ENCODE measurements at places on chromosomes 1 and 21.

DNA sequence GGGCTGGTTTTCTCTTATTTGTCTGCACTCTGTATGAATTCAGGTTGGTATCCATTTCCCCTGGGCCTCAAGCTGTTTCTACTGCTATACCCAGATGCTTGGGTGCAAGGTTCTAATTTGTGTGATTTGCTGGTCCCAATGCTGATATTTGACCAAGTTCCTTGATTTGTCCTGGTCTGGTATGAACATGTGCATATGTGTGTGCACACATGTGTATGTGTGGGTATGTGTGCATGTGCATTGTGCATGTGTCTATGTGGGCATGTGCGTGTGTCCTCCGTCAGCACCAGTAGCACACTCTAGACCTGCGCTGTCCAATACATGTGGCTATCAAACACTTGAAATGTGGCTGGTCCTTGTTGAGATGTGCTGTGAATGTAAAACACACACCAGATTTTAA, 102.4 kb upstream of the TSPAN2 start:
- no peak for DNase-seq

GRCh38 chr1:72942008-72942407, 659.7 kb upstream of the NEGR1 start:
- DNase-seq: no peak

GRCh38 chr1:26102526-26102925, 9.1 kb upstream of the PDIK1L start:
- DNase-seq: no peak

- no peak for DNase-seq
Measured at GRCh38 chr1:91555821-91556531, 55.3 kb downstream of the CDC7 start.

GRCh38 chr1:106700211-106700610, 356.3 kb upstream of the PRMT6 start:
- no peak for DNase-seq

GRCh38 chr21:43757601-43758000, 18.5 kb downstream of the CSTB start:
- no peak for DNase-seq

DNA sequence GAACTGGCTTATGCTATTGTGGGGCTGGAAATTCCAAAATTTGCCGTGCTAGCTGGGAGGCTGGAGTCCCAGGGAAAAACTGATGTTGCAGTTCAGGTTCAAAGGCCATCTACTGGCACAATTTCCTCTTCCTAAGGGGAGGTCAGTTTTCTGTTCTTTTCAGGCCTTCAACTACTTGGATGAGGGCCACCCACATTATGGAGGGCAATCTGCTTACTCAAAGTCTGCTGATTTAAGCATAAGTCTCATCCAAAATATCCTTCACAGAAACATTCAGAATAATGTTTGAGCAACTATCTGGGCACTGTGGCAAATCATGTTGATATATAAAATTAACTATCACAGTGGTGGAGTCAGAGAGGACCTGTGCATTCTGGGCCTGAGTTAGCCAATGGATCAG, 21.2 kb upstream of the PTGFR start:
- no peak for DNase-seq

GRCh38 chr21:15560383-15561056, 169.3 kb upstream of the USP25 start:
- DNase-seq: no peak

DNA sequence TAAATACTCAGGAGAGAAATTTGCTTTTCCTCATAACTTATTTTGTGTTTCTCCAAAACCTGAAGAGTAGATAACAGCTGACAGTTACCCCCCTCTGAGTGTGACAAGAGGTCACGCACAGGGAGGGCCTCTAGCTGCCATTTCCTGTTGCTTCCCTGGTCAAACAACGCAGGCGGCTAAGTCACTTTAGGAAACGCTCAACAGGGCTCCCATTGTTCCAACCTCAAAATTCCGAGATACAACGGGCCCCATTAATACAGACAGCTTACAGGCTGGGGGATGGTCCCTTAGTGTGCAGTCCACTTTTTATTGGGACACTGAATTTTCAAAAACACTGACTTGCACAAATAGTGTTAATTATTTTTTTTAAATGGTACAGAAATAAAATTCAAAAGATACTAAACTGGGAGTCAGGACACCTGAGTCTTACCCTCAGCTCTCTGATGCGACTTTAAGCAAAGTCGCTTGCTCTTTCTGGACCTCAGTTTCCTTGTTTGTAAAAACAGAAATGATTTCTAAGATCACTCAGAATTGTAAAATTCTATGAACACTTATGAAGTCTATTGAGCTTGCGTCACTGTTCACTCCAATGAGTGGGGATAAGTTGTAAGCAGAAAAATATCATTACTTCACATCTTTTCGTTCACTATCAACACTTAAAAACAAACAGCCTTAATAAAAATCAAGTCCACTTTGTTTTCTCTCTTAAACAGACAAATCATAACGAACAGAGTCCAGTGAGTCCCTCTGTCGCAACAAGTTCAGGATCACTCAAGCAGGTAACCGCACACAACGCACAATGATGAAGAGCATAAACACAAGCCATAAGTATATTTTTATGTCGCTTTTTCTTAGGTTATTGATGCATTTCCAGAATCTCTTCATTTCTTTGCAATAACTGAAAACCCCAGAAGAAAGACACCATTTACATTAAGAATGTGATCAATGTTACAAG, 13.5 kb downstream of the LZIC start:
- DNase-seq: peak; percentile 91

DNA sequence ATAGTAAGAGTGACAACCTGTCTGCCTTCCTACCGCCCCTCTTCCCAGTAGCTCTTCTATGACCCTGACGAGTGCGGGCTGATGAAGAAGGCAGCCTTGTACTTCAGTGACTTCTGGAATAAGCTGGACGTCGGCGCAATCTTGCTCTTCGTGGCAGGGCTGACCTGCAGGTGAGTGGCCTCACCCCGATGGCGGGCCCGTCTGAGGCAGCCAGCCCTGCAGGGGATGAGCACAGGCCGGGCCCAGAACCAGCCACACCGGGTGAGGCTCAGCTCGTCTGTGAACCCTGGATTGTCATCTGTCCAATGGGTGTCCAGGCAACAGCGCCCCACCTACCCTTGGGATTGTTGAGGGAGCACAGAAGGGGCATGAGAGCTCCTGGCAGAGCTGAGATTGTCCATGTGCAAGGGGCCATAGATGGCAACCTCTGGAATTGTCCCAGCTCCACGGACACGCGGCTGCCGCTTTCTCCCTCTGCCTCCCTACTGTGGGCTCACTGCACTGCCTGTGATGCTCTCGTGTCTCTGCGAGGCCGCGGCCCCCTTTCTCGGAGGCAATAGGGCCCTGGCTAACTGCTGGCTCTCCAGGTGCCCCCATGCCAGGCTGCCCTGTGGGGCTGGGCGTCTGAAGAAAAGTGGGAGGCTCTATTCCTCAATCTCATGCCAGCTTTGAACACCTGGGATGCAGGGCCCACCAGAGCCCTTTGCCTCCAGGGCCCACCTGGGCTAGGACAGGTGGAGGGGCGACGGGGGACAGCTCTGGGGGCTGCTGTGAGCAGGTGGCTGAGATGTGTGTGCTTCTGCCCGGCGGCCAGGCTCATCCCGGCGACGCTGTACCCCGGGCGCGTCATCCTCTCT, 50.0 kb upstream of the LRRC3 start:
- DNase-seq: no peak

- no peak for DNase-seq
Measured at GRCh38 chr21:28952686-28953085, 40.0 kb downstream of the LTN1 start.

DNA sequence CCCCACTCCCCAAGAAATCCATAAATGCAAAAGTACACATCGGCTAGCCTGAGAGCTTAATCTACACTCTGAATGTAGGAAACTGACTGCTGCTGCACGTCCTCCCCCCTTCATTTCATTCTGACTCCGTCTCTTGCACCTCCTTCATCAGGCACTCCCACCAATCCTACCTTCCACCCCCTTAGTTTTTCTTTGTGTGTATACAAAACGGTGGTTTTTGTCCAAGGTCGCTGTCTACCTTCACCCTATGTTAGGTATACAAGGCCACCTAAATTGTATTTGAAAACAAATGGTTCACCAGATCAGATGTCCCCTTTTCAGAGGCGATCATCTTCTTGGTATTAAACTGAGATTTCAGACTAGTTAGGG, 1.9 kb downstream of the WDR26 start:
- peak; percentile 38 for DNase-seq
